ENCODE measurements at places on chromosomes 7 and 10. TPM values are rescaled to one million over a fixed set of nuclear protein-coding genes. Genes with fewer than 3 reads are reported as not detected.

DNA sequence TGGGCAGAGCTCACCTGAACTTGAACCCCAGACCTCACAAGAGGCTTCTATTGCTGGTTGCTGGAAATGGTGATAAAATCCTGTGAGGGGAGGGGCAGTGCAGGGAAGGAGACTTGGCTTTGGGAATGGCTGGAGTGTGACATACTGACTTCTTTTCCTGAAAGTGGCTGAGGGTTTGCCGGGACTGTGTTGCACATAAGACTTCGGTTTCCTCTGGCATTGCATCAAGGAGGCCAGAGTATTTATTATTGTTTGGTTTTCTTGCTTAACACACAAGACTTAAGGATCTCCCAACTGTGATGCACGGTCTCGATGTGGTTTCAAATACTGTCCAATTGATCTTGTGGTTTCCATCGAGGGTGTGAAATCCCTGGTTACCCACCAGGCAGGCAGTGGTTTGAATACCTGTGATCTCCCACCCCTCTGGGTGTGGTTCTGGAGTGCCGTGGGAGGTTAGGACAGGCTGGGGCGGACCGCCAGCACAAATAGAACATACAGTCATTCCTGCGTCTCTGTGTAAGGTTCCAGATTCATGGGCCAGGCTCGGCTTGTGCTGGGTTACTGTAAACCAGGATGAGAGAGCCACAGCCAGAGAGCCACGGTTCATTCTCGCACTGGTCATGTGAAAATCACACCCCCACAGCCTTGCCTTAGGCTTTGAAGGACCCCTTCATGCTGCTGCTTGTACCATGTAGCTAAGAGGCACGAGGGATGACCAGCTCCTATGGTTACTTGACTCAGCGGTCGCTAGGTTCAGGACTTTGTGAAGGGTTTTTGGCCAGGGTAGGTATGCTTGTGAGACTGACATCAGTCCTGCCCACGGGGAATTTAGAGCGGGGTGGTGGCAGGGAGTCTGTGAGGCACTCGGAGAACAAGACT lies 39.2 kb downstream of the WBP1L start:
- peak; percentile 86 for DNase-seq
- H3K27ac ChIP-seq = peak overlapping the region; percentile 92
- H3K4me3 ChIP-seq = peak overlapping the region; percentile 48
- peaks cover 61% of the 10 kb centered on the region for H3K4me1 ChIP-seq
- H3K27me3 ChIP-seq = no peaks in the 10 kb centered on the region

DNA sequence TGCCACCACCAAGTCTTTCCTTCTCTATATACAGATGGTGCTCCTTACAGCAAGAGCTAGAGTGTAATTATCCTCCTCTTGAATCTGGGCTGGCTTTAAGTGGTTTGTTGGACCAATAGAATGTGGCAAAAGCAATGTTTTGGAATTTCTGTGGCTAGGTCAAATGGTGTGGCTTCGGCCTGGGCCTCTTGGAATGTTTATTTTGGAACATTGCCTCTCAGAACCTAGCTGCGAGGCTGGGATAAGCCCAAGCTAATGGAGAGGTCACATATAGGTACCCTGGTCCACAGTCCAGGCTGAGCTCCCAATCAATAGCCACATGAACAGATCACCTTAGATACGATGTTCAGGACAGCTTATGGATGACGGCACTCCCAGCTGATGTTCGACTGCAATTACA lies 556.7 kb downstream of the TYW1 start:
- H3K4me3 ChIP-seq = no peak overlapping the region
- DNase-seq = no peak
- H3K4me1 ChIP-seq = no peaks in the 10 kb centered on the region
- H3K27me3 ChIP-seq = no peaks in the 10 kb centered on the region
- no peak overlapping the region for H3K27ac ChIP-seq

DNA sequence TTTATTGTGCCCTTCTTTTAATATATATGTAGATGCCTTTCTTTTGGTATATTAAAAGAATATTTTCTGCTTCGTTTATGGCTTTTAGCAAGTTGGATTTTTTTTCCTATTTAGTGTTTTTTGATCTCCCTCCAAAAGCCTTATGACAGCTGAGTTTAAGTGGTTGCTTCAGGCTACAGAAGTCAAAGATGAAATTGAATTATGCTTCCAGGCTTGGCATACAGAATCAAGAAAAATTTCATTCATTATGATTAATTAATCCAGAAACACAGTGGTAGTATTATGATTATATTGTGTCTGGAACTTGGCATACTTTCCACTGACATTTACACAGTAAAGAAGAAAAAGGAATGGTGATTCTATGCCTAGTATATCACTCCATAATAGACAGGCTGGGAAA lies 63.8 kb upstream of the SEM1 start:
- no peak overlapping the region for H3K27ac ChIP-seq
- DNase-seq = no peak
- H3K4me1 ChIP-seq = no peaks in the 10 kb centered on the region

DNA sequence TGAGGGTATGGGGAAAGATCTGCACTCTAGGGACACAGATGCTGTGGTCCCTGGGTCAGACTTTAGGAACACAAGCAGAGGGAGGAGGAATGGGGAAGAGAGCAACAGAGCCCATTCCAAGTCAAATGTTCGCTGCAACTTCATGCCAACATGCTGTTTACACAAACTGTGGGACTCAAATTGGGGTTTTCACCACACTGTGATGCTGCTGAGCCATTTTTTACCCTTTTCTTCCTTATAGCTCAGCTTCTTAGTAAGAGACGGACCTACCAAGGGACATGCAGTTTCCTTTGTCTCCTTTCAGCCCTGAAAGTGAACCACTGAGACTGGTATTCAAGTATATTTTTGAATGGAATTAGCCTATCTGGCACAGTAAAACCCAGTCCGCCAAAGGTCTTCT lies 64.3 kb upstream of the AGK start:
- no peak for DNase-seq
- H3K4me3 ChIP-seq = no peak overlapping the region
- no peak overlapping the region for H3K27ac ChIP-seq
- H3K36me3 ChIP-seq = no peaks in the 10 kb centered on the region
- no peaks in the 10 kb centered on the region for H3K4me1 ChIP-seq
- H3K27me3 ChIP-seq = no peaks in the 10 kb centered on the region

GRCh38 chr10:12675186-12675585 lies 325.8 kb downstream of the CAMK1D start:
- no peaks in the 10 kb centered on the region for H3K27me3 ChIP-seq
- no peak overlapping the region for H3K27ac ChIP-seq
- H3K4me1 ChIP-seq = no peaks in the 10 kb centered on the region
- H3K4me3 ChIP-seq = no peak overlapping the region

- peak; percentile 83 for DNase-seq
- H3K4me3 ChIP-seq = peak overlapping the region; percentile 85
- H3K27ac ChIP-seq = peak overlapping the region; percentile 56
- peaks cover 25% of the 10 kb centered on the region for H3K4me1 ChIP-seq
- no peaks in the 10 kb centered on the region for H3K36me3 ChIP-seq
- no peaks in the 10 kb centered on the region for H3K27me3 ChIP-seq
Observed at GRCh38 chr10:95289003-95289920, 1.5 kb downstream of the PDLIM1 start.

DNA sequence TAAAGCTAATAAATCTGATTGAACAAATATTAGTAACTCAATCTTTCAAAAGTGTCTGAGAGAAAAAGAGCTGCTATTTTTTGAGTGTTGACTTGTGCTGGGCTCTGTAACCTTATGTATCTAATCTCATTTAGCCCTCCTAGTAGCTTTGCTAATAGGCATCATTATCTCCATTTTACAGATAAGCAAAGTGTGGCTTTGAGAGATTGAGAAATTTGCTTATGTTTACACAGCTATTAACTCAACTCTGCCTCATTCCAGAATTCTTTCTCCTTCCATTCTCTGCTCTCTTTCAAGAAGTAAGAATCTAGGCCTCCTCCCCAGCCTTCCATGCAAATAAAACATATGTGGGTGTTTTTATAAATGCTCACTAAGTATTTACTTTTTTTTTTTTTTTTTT lies 137.8 kb downstream of the GATA3 start:
- H3K4me3 ChIP-seq = no peak overlapping the region
- no peaks in the 10 kb centered on the region for H3K27me3 ChIP-seq
- no peaks in the 10 kb centered on the region for H3K4me1 ChIP-seq
- DNase-seq = no peak
- H3K27ac ChIP-seq = no peak overlapping the region

GRCh38 chr7:149496642-149497391 lies 792 bp downstream of the ZNF746 start:
- peaks cover 24% of the 10 kb centered on the region for H3K36me3 ChIP-seq
- H3K4me3 ChIP-seq = peak overlapping the region; percentile 79
- H3K27me3 ChIP-seq = peaks cover 14% of the 10 kb centered on the region
- H3K4me1 ChIP-seq = peaks cover 19% of the 10 kb centered on the region

DNA sequence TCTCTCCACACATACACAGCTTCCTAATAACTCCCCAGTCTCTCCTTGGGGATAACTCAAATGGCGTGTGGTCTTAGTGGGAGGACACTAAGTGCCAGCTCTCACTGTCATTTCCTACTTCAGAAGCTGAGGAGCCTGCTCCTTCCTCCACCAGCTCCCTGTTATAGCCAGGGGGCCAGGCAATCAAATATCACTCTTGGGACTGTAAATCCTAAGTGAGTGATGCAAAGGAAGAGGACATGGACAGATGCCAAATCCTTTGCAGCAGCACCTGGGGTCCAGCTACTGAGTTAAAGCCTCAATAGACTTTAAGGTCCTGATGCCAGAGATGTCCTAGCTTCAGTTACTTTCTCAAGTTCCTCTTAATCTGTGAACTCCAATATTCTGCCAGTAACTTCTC lies 34.1 kb downstream of the SEM1 start:
- H3K36me3 ChIP-seq = no peaks in the 10 kb centered on the region
- no peak for DNase-seq
- no peak overlapping the region for H3K4me3 ChIP-seq
- no peak overlapping the region for H3K27ac ChIP-seq
- H3K27me3 ChIP-seq = no peaks in the 10 kb centered on the region

GRCh38 chr7:100693312-100694097 lies 545 bp downstream of the GIGYF1 start:
- H3K27me3 ChIP-seq = no peaks in the 10 kb centered on the region
- peaks cover 14% of the 10 kb centered on the region for H3K4me1 ChIP-seq
- no peaks in the 10 kb centered on the region for H3K36me3 ChIP-seq
- peak overlapping the region; percentile 83 for H3K4me3 ChIP-seq
- peak; percentile 91 for DNase-seq
- H3K27ac ChIP-seq = no peak overlapping the region

DNA sequence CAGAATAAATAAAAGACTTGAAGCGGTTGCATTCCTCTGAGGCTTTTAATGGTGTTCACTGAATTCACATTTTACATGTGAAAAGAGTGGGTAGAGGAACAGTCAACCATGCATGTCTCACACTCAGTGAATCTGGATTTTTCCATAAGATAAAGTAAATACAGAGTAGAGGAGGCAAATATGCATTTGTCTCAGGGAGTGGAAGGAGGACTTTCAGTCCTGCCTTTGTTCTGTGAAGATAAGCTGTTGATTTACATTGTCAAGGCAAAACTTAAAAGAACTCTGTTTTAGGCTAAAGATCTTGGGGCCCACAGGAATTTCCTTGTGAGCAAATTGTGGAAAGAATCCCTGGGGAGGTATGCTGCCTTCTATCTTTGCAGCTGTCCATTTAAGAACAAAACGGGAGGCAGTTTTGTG lies 825.3 kb upstream of the MBL2 start:
- H3K4me1 ChIP-seq = no peaks in the 10 kb centered on the region
- no peaks in the 10 kb centered on the region for H3K27me3 ChIP-seq
- no peaks in the 10 kb centered on the region for H3K36me3 ChIP-seq
- DNase-seq = no peak
- H3K27ac ChIP-seq = no peak overlapping the region

DNA sequence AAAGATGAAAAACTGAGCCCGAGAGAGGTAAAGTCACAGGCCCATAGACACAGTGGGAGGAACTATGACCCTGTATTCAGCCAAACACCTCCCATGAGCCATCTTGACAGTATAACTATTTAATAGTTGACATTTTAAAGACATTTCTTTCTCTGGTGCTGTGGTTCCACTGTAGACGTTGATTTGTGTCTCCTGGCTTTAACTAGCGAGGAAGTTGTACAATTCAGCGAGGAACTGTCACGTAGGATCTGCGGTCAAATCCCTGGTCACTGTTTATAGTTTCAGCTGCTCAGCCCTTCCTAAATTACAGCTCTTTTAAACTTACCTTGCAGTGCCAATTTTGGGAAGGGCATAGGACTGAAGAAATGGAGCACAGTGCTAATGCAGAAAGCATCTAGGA lies 7.1 kb upstream of the CELF2 start:
- H3K27me3 ChIP-seq = peaks cover 3% of the 10 kb centered on the region
- no peak overlapping the region for H3K27ac ChIP-seq
- no peaks in the 10 kb centered on the region for H3K4me1 ChIP-seq
- DNase-seq = no peak
- no peaks in the 10 kb centered on the region for H3K36me3 ChIP-seq

DNA sequence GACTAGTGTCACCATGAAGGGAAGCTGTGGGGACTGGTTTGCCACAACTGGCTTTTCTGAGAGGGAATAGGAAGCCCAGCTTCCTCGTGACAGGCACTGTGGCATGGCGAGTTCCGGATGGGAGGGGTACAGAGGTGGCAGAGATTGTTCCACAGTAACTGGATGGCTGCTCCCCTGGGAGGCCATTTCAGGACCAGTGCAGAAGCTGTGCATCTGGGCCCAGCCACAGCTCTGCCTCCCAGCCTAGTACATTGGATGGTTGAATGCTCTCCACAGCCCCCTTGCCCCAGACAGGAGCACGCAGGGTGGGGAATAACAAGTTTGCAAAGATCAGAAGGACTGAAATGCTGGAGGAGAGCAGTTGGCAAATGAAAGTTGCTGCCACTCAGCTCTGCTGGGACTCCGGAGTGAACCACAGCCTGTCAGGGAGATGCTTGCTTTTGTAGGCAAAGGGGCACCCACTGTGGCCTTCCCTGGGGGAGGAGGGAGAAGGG lies 51.8 kb downstream of the GSDME start:
- DNase-seq = peak; percentile 49
- peaks cover 38% of the 10 kb centered on the region for H3K4me1 ChIP-seq
- H3K4me3 ChIP-seq = no peak overlapping the region
- peaks cover 8% of the 10 kb centered on the region for H3K36me3 ChIP-seq

DNA sequence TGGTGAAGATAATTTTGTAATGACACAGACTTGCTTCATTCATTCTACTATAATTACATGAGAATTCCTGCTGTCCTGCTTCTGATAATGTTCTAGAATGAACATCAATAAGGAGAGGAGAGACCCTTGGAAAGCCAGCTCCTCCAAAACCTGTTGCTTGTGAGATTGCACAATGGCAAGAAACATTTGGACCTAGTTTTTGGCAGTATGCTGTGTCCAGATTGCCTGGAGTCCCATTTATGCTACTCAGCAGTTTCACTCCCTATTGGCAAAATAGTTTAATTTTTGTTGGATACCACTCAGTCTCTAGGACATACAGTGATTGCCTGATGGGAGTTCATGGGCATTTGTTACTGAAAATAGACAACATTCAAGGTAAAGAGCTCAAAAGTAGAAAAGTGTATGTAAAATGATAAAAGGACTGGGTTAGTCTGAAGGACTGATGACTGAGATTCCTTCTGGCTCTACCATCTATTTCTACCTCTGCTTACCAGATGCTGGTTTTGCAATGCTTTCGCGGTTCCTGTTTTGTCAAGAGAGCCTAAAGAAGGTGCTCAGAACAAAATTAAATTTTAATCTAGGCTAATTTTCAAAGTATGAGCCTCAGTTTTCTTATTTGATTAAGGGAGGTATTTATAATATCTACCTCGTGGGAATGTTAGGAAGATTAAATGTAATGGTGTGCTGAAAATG lies 8.0 kb upstream of the ACTR3B start:
- no peaks in the 10 kb centered on the region for H3K36me3 ChIP-seq
- H3K4me1 ChIP-seq = no peaks in the 10 kb centered on the region
- no peak overlapping the region for H3K27ac ChIP-seq
- no peak overlapping the region for H3K4me3 ChIP-seq

IFIT1B gene
- total RNA-seq = not detected

TUBAL3 gene
- total RNA-seq = not detected

CTAGE8 gene
- 2.4 TPM for total RNA-seq

OPALIN gene
- not detected for total RNA-seq

TLX1 gene
- total RNA-seq = not detected

LDB3 gene
- under 0.01 TPM for total RNA-seq

C10orf67 gene
- not detected for total RNA-seq
